Caco-2 (cell line): ENCODE measurements at places on chromosomes 11 and 22. TPM values are rescaled to one million over a fixed set of nuclear protein-coding genes. Genes with fewer than 3 reads are reported as not detected.

- DNase-seq: no peak
These were observed 95.5 kb upstream of the TMEM45B start for GRCh38 chr11:129720156-129720555.

Gene RAB3IL1
- total RNA-seq: 8.3 and 10.6 TPM in 2 replicates

GRCh38 chr22:49600891-49601431 lies 226.7 kb downstream of the BRD1 start:
- DNase-seq: peak; percentile 7

Gene FGF19
- 1.1 and 1.7 TPM in 2 replicates for total RNA-seq

Gene POLR2L
- total RNA-seq: 139 and 141 TPM in 2 replicates

DNA sequence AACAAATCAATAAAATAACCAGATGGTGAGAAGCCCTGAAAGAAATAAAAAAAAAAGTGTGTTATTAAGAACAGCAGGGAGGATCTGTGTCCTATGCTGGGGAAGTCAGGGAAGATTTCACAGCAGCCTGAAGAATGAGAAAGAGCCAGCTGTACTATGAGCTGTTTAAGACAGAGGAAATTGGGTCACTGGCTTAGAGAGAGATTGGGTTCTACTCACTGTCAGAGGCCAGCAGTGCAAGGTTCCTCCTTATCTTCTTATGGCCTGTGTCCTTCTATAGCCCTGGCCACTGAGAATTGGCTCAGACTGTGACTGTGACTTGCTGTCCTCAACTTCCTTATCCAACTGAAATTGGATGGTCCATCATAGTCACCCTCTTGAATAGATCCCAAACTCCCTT lies 54.8 kb upstream of the FDX1 start:
- DNase-seq: no peak

DNA sequence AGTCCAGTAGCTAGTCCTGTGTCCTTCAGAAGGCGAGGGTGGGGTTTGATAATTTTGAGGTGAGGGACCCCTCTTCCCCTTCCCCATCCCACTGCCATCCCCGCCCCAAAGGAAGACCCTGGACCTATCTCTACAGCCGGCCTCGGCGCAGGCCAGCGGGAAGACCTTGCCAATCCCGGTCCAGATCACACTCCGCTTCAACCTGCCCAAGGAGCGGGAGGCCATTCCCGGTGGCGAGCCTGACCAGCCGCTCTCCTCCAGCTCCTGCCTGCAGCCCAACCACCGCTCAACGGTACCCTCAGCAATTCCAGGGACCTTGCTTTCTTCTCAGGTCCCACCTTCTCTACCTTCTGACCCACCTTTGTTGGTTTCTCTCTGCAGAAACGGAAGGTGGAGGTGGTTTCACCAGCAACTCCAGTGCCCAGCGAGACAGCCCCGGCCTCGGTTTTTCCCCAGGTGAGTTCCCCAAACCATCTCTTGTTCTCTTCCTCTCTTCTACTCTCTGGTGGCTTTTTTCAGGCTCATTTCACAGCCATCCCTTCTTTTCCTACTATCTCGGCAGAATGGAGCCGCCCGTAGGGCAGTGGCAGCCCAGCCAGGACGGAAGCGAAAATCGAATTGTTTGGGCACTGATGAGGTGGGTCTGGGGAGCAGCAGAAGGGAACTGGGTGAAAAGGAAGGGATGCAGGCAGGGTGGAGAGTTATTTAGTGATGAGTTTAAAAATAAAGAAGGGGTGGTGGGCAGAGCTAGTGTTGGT lies 1.3 kb downstream of the KAT5 start:
- DNase-seq: no peak

Gene MMP7
- total RNA-seq: 1.0 TPM in 1 of 2 replicates, not detected in the other

DNA sequence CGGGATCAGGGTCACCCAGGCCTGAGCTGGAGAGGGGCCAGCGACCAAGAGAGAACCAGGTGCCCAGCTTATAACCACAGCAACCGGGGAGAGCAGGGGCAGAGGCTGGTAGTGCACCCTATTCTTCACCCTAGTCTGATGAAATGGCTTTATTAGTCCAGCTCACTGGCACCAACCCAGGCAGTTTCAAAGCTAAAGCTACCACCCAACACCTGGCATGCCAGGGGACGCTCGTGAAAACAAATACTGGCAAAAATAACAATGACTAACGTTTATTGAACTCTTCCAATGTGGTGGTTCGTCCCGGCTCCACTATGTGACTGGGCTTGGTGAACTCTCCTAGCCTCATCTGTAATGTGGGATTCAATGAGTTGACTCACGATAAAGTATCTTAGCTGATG lies 30.6 kb downstream of the SCGB1A1 start:
- DNase-seq: no peak

GRCh38 chr22:48018346-48018745 lies 1255.9 kb downstream of the TBC1D22A start:
- DNase-seq: no peak

GRCh38 chr11:67516806-67517205 lies 6.4 kb downstream of the CABP2 start:
- DNase-seq: no peak
